ENCODE measurements at places on chromosomes 3 and 15.

DNA sequence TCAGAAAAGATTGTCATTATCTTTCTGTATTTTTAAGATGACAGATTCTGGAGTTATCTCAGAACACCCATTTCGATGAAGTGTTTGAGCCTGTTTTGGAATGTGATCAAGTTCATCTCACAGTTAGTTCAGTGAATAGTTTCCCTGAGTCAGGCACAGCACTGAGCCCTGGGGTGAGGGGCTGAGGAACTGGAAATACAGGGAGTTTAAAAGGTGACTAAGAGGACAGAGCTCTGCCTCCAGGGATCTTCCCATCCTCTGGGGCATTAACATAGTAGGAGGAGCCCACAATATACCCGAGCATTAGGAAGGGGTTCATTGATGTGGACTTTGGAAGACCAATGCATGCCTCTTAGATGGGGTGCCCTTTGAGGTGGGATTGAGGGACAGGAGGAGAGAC is 355.1 kb downstream of the CLSTN2 start:
- no peak for DNase-seq

GRCh38 chr15:38992930-38993329 is 428.3 kb upstream of the RASGRP1 start:
- DNase-seq, result no peak

DNA sequence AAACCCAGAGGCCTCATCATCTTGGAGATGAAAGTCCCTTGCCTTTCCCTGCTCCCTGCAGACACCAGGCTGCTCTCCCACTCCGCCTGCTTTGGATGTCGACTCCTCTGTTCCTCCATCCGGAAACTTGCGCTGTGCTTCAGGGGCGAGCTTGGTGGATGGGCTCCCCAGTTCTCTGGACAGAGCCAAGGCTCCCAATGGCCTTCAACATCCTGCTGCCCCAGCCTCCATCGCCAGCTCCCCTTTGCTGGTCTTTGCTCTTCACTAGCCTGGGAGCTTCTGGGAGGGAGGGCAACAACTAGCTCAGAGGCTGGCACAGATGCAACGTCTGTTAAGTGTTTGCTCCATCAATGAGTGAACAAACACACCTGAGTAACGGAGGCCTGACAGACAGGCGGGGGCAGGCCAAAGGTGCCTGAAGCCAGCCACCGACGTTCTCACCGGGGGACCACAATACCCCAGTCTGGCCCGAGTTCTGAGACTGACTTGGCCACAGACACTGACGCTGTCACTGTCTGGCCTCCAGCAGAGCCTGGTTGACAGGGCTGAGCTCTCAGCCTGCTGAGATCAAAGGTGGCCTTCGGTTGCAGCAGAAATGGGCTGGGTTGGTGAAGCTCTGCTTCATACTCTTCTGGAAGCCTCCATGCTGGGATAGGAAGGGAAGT is 39.0 kb downstream of the RGMA start:
- no peak for DNase-seq

- DNase-seq, result no peak
Observed at GRCh38 chr3:46856576-46857471, 6.4 kb downstream of the MYL3 start.

DNA sequence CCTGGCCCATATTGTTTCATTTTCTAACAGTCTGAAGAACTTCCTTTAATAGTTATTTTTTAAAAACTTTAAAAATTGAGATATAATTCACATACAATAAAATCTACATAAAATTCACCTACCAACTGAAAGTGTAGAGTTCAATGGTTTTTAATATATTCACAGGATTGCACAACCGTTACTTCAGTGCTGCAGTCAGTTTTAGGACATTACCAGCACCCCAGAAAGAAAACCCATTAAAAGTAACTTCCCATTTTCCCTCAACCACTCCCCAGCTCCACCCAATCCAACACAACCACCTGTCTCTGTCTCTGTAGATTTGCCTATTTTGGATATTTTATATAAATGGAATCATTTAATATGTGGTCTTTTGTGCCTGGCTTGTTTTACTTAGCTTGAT is 29.6 kb downstream of the MGA start:
- no peak for DNase-seq

DNA sequence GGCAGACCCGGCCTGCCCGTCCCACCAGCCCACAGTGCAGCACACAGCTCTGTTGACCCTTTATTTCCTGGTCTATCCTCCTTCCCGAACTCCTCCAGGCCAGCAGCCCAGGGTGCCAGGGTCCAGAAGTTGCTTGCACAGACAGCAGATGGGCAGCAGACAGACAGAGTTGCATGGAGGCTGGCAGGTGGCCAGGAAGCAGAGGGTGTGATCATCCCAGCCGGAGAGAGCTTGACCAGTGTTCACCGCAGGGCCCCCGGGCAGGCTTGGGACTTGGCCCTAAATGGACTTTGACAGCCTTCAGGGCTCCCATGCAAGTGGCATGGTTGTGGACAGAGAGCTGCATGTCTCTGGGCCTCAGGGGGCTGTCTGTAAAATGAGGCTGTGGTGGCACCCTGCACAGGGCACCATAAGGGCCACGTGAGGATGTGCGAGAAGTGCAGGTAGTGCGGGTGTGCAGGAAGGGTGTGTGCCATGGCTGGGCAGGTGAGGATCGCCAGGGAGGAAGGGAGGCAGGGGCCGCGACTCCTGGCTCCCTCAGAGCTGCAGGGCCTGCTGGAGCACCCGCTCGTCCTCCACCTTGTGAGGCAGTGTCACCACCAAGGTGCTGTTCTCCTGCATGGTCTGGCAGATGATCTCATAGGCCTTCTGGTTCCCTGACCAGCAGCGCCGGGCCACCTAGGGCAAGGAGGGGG is 6.3 kb upstream of the ZXDC start:
- DNase-seq, result no peak

DNA sequence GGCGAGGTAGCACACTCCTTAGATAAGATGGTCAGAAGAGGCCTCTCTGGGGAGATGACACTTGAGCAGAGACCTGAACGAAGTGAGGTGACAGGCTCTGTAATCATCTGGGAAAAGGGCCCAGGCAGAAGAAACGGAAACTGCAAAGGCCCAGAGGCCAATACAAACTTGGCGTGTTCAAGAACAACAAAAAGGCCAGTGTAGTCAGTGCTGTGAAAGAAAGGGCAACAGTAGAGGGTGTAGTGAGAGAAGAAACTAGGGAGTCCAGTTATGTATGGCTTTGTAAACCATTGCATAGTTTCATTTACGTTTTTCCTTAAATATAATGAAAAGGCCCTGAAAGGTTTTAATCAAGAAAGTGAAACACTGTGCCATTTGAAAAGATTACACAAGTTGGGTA is 31.8 kb downstream of the PLD1 start:
- no peak for DNase-seq

DNA sequence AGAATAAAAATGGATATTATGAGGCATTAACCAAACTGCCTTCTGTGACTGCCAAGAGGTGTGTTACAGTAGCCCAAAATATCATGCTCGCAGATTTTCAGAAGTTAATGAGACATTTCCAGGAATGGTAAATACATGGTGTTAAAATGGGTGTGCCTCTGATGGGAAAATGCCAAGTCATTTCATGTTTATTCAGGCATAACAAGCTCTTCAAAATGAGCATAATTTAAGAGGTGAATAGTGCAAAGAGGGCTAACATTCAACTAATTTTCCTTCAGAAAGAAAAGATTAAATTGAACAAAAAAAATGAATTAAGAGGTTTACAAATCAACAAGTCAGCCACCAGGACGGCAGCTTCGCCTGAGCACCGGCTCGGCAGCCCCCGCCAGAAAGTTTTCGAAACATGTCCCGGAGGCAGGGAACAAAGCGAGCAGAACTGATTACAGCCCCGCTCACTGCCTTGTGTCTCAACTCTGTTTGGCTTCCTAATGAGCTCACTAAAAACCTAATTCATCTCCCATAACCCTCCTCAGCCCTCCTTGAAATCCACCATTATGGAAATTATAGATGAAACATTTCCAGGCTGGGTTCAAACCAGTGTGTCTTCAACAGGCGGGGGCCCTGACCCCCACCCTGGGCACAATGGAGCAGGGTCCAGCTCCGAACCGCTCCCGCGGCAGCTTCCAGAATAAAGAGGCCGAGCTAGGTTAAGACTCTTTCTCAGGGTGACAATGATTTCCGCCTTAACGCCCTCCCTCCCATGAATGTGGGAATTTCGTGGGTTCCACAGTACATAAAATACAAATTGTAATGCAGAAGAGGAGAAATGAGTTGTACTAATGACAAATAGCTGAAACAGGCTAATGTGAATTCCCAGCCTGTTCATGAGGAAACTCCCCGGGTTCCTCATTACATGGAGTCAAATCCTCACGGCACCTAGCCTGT is 43.9 kb downstream of the MEIS2 start:
- no peak for DNase-seq

DNA sequence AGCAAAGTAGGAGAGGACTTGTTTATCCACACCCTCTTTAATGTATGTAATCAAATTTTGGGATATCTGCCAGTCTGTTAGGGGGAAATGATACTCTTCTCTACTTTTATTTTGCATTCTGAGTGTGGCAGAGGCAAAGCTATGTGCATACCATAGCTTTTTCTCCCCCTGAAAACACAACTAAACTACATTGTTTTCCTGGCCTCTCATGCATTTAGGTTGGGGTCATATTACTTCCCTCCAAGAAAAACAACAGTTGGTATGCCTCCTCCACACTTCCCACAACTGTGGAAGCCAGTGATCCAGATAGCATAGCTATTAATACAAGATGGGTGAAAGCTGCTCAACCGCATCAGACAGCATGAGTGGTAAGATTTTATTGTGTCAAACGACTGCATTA is 6.9 kb downstream of the RPL15 start:
- DNase-seq, result peak; percentile 23

- DNase-seq, result no peak
Observed at GRCh38 chr3:157427901-157428300, 8.7 kb upstream of the PTX3 start.

DNA sequence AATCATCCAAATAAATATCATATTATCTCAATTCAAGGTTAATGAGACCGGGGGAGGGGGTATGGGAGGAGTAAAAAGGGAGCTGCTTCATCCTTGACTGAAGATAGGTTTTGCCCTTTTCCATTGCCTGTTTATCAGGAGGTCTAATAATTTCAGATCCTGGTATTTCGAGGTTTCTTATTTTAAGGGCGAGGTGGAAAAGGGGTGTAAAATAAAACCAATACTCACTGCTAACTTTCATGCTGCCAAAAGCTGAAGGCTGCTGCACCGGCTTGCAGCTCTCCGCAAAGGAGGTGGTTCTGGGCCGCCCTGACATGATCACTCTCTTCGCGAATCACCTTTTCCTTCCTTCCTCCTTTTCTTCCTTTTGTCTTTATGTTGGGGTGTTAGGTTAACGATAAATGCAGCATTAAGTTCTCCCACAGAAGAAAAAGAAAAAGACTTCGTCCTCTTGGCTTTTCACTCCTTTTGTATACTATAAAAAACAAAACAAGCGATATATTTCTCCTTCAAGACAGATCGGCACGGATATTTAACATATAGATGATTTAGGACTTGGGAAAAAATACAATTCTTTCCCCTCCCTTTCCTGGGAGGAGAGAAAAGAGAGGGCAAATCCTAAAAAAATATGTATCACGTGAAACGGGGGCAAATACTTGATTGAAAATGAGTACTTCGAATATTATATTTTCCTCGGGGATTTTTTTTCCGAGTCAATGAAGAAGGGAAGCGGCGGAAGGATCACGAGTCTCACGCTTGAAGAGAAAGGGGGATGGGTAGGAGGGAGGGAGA is 932 bp downstream of the GSK3B start:
- DNase-seq, result peak; percentile 75

DNA sequence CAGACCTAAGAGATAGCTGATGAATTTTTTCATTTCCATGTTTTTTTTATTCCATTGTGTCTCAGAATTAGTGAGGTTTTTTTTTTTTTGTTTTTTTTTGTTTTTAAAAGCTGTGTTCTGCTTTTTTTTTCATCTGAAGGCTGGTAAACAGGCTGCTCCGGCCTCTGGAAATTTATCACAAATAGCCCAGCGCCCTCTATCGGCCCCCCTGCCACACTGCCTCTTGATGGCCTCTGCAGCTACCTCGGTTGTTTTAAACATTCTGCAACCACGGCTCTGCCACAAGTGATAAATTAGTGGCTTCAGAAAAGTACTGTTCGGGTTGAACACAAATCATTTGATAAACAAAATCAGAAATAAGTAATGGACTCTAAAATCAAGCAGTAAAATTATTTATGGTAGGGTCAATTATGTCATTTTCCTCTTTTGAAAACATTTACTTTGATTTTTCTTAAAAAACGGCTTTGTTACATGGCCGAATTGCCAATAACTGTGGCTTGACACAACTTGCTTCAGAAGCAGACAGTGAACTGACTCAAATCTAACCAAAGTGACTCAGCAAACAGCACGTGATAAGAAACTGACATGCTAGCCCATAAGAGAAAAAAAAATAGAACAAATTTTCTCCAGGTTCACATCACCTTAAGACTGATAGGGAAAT is 87.8 kb downstream of the RSL24D1 start:
- no peak for DNase-seq

DNA sequence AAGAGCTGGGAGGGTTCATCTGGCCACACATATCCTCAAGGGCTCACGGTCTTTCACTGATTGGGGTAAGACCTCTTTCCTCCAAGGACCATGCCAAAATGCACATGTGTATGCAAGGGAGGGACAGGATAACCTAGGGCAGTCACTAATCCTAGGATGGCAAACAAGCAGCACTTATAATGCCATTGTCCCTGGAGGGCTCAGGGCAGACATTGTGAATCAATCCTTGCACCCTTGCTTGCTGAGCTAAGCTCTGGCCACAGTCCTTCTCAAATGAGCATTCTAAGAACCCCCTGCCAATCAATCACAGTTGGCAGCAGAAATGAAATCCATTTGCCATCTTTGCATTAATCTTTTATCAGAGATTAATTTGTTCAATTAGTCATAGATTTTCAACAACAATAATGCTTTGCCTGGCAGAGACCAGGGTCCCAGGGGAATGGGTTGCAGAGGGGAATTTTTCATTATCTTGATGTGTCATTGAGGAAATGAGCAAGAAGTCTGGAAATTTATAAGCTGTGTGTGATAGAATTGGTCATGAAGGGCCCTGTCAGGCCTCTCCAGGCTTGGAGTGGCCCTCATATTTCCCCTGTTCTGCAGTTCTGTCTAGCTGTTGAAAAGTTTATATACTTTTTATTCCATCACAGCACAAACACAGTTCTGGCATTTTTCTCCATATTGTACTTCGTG is 57.2 kb upstream of the KY start:
- DNase-seq, result no peak

GRCh38 chr3:171565481-171566058 is 105.4 kb upstream of the TNIK start:
- DNase-seq, result peak; percentile 7

GRCh38 chr3:129005526-129006303 is 4.6 kb downstream of the EFCC1 start:
- no peak for DNase-seq
